ENCODE measurements at places on chromosomes 4 and X.

GRCh38 chrX:77925764-77926163 is 15.3 kb downstream of the ATP7A start:
- no peak for DNase-seq

DNA sequence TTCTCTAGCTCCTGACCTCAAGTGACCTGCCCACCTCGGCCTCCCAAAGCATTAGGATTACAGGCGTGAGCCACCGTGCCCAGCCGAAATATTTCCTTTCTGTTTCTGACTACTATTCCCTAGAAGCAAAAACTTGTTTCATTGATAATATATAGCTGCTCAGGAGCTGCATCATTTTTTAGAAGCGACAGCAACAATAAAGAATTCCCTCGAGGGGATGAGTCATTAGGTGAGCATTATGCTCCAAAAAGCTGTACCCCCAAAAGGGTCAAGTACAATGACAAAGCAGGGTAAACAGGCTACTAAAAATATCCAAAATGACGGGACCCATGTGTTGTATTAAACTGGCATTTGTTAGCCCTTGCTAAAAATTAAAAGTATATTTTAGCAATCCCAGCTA is 67.0 kb downstream of the RBM47 start:
- no peak for DNase-seq

- no peak for DNase-seq
Measured at GRCh38 chr4:5892323-5893003, 423 bp downstream of the CRMP1 start.

DNA sequence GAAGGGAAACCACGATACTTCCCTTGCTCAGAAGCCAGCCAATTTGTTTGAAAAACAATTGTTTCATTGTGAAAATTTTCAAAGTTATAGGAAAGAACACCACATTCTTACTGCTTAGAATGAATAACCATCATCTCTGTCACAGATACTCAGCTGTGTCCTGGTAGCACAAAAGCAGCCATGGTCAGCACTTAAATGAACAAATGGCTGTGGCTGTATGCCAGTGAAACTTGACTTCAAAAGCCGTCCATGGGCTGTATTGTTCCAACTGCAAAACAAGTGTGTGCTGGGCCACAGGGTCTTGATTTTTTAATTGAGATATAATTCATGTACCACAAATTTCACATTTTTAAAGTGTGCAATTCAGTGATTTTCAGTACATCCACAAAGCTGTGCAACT is 19.6 kb downstream of the NSDHL start:
- DNase-seq = no peak
